ENCODE measurements at places on chromosomes 2 and 18.

GRCh38 chr18:57891707-57892391 is 88.7 kb upstream of the ATP8B1 start:
- no peak for DNase-seq

- DNase-seq: no peak
Measured at GRCh38 chr2:24438106-24438505, 52.9 kb upstream of the NCOA1 start.

GRCh38 chr2:205878999-205879762 is 196.9 kb downstream of the NRP2 start:
- DNase-seq: no peak

DNA sequence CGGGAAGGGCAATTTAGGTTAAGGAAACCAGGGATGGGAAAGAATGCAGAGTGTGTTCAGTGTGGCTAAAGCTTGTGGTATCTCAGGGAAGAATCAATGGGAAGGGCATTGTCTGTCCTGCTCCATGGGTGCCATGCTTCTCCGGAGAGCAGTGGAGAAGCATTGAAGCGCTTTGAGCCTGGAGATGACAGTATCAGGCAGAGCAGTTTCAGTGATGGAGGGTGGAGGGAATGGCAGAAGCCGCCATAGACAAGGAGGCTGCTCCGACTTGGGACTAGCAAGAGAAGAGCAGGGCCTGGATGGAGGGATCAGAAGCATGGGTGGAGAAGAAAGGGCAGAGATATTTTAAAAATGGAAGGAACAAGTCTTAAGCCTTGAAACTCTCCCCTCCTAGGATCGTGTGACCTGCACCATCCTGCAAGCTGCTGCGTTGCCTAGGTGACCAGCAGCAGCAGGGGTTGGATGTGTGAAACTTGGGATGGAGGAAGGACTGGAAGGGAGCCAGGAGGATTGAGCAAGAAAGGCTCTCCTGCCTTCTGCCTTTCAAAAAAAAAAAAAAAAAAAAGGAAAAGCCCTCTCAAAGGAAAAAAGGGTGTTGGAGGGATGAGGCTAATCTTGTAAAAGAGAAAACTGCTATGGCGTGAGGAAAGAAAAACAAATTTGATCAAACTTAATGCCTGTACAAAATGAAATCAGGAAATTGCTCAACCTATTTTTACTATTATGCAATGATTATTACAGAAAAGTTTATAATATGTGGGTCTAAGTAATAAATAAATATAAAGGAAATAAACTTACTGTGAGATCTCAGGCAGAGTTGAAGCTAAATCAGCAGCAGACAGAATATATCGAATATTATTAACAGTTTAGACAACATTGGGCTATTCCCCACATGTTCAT is 493.8 kb upstream of the NRP2 start:
- no peak for DNase-seq

- no peak for DNase-seq
Measured at GRCh38 chr2:177056481-177056929, 156.1 kb upstream of the HNRNPA3 start.

DNA sequence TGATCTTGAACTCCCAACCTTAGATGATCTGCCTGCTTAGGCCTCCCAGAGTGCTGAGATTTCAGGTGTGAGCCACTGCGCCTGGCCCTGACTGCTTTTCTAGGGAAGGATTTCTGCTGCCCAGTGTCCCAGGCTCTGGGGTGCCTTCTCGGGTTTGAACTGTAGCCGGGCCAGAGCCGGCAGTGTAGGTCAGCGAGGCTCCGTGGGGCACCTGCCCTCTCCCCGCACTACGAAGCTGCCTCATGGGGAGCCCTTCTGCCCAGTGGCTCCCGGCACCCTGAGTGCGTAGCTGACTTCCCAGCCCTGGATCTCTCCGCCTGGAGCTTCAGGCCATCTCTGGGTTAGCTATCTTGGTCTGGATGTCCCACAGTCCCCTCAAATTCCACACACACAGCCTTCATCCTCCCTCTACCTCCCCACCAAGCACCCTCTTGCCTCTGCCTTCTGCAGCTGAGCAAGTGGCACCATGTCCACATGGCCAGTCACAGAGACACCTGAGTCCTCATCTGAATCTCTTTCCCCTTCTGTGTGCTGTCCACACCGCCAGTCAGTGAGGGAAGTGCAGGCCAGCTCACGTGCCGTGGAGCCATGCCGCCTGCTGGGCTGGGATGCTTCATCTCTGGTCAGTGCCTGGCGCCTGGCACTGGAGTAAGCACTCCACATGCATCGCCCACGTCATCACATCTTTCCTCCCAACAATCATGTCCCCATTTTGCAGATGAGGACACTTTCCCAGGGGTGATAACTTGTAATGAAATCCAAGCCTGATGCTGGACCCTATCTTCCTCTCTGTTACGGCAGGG is 69.2 kb downstream of the EDAR start:
- DNase-seq: no peak

GRCh38 chr18:48621815-48622555 is 83.2 kb downstream of the CTIF start:
- no peak for DNase-seq

DNA sequence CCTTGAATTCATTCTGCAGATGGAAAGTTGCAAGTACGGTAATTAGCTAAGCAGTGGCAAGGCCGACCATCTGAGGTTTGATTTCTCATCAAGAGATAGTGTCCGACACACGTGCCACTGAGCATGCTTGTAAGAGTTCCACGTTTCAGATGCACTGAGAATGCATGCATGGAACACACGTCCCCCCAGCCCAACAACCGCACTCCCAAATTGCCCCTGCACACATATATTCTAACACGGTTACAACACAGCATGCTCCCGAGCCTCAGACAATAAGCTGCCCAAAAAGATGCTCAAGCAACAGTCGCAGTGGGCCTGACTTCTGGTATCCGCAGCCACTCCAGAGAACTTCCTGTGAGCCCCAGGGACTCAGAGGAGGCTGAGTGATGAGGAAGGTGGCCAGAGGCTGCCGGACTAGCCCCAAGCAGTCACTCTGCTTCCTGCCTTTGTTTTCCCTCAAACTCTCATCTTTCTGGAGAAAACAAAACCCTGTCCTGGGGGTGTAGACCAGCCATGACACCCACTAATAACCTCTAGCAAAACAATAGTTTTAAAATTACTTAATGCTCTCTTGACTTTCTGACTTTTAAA is 204.0 kb downstream of the TGIF1 start:
- no peak for DNase-seq

Data from stimulated activated CD4-positive, alpha-beta T cell treated with anti-CD3 and anti-CD28 coated beads, Interleukin-15, amount 100 ng/mL, for 1 hour (primary cell).